Cortex of kidney (tissue), 1 donor: ENCODE measurements at places on chromosomes 11 and 22.

GRCh38 chr11:18936002-18936673 lies 3.1 kb downstream of the MRGPRX1 start:
- no peak for DNase-seq

GRCh38 chr11:119664063-119664572 lies 64.9 kb downstream of the NECTIN1 start:
- no peak for DNase-seq

DNA sequence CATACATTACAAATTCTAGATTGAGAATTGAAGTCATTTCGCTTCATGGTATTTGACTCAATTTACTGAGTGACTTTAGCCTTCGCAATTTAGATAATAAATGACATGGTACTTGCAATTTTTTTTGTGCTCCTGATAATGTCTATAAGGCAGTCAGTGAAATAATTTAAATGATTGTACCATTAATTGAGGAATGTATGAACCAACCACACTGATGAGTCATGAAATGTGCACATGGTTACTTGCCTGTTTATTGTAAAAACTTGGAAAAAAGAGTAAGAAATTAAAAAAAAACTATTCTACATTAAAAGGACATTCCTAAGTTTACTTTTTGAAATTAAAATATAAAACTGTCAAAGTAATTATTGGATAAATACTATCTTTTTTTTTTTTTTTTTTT lies 43.3 kb downstream of the DNAJC24 start:
- no peak for DNase-seq

- no peak for DNase-seq
Measured at GRCh38 chr11:112388496-112388895, 127.8 kb upstream of the PLET1 start.

- DNase-seq: no peak
Measured at GRCh38 chr11:47489395-47489755, 40.4 kb upstream of the RAPSN start.

GRCh38 chr11:3049430-3050243 lies 7.6 kb downstream of the CARS1 start:
- no peak for DNase-seq

GRCh38 chr11:44217432-44217831 lies 92.5 kb downstream of the ALX4 start:
- DNase-seq: no peak

GRCh38 chr11:122937983-122938382 lies 43.7 kb downstream of the BSX start:
- DNase-seq: no peak

- DNase-seq: no peak
Measured at GRCh38 chr11:2406451-2406850, 5.9 kb downstream of the TSSC4 start.

GRCh38 chr11:1772270-1773130 lies 8.8 kb upstream of the CTSD start:
- DNase-seq: no peak

GRCh38 chr11:57391539-57391938 lies 1.1 kb upstream of the PRG2 start:
- no peak for DNase-seq

DNA sequence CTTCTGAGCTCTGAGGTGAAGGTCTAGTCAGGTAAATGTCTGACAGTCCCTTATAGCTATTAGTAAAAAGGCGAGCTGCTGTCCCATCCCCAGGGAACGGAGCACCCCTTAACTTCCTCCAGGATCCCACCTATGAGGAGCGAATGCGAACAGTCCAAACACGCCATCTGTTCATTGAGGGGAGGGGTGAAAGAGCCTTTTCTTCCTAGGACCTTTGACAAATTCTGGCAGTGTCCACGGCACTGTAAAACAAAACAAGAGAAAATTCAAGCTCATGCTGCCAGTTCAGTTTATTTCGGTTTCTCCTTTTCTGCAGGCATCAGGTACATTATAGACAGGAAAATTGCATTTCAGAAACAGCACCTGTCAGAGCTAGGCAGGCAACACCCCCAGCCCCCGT lies 253.8 kb upstream of the CADM1 start:
- DNase-seq: no peak

- no peak for DNase-seq
Measured at GRCh38 chr11:92841719-92842118, 127.7 kb upstream of the MTNR1B start.

GRCh38 chr11:99406345-99406744 lies 385.6 kb downstream of the CNTN5 start:
- DNase-seq: no peak
